ENCODE measurements at places on chromosomes 7 and 10.

DNA sequence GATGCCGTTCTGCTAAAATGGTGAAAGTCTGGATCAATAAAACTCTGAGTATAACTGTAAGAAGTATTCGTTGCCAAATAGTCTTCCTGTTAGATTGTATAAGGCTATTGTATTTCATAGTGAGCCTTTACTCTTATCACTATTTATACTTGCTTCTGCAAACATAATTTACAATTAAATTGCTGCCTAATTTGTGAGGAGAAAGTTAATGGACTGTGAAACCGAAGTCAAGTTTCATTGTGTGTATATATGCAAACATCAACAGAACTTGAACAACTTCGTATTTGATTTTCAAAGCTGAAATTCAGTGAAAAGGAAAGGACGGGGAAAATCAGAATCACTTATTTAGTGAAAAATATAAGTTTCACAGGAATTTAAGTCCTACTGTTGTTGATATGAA lies 135.9 kb upstream of the CCDC6 start:
- DNase-seq = no peak

- no peak for DNase-seq
Measured at GRCh38 chr7:69739190-69739589, 140.9 kb downstream of the AUTS2 start.

DNA sequence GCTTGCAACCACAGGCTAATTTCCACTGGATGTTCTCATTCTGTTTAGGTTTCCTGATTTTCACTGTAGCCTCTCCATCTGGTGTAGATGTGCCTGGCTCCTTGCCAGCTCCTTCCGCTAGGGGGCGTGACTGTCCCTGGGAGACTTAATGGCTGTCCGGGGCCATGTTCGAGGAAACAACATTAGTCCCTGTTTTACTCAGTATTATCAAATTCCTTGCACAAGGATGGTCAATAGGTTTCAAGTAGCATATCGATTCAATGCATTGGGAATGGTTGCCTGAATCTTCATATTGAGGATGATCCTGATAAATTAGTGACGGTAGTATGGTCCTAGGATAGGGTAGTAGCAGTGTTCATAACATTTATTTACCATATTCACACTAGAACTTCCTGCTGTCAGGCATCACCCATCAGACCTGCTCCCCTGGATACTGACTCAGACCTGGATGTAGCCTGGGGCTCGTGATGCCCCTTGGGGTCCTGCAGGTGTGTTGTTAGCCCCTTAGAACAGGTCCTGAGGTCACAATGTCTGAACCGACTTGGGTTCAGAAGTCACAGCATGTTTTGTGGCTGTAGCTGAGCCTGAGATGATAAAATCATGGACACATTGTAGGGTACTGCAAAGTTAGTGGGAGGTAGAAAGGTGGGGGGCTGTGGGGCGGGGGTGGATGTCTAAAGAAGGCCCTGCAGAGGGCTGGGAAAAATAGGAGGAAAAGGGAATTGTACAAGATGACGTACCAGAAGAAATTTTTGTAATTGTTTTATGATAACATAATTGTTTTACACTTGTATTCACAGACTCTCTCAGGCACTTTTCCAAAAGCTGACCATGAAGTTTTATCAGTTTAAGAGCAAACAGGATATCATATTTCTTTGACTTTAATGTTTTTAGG lies 8.9 kb upstream of the EXOC6 start:
- no peak for DNase-seq

- DNase-seq = no peak
Measured at GRCh38 chr10:73786512-73786885, 1.1 kb downstream of the ZSWIM8 start.

GRCh38 chr10:7184660-7185366 lies 226.0 kb downstream of the SFMBT2 start:
- DNase-seq = no peak

GRCh38 chr7:99455874-99456273 lies 10.1 kb downstream of the ATP5MF start:
- no peak for DNase-seq

- DNase-seq = no peak
Measured at GRCh38 chr7:27185854-27186667, 1.0 kb upstream of the HOXA11 start.

GRCh38 chr10:79983286-79983909 lies 34.5 kb upstream of the SFTPD start:
- DNase-seq = no peak

- no peak for DNase-seq
Measured at GRCh38 chr7:155425011-155425340, 33.0 kb upstream of the EN2 start.

- no peak for DNase-seq
Measured at GRCh38 chr7:16034353-16034752, 347.9 kb upstream of the MEOX2 start.

GRCh38 chr10:69243817-69244216 lies 23.7 kb downstream of the HKDC1 start:
- DNase-seq = no peak

- no peak for DNase-seq
Measured at GRCh38 chr7:52648872-52649271, 386.6 kb upstream of the POM121L12 start.

DNA sequence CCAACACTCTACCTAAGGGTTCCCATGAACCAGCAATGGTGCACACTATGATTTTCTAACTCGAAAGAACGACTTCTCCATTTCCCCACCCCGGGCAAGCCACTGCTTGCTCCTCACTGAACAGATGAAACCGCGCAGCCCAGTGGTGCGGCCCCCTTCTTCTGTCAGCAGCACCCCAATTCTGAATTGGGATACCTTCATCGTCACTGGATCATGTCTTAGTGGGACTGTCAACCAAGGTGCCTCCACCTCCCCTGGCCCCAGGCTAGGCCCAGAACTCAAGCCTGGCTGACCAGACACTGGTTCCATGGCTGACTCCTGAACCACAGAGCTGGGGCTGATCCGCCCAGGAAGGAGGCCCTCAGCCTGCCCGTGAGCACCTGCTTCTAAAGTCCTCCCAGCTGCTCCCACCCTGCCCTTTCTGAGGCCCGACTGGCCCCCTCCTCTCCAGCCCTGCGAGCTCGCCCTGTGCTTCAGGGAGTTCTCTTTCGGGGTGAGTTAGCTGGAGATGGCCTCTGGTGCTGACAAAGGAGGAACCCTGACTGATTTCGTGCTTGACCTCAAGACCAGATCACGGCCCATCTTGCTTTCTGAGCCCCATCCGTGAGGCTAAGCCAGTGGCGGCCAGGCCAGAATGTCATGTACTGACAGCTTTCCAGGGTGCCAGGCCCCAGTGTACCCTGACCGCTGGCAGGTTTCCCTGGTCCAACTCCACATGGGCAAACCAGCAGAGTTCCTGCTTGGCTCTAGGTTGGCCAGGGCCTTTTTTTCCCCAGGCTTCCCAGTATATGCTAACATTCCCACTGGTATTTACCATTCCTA lies 44.5 kb downstream of the FAM53B start:
- DNase-seq = no peak

GRCh38 chr7:120729245-120729644 lies 128.7 kb downstream of the TSPAN12 start:
- DNase-seq = no peak

DNA sequence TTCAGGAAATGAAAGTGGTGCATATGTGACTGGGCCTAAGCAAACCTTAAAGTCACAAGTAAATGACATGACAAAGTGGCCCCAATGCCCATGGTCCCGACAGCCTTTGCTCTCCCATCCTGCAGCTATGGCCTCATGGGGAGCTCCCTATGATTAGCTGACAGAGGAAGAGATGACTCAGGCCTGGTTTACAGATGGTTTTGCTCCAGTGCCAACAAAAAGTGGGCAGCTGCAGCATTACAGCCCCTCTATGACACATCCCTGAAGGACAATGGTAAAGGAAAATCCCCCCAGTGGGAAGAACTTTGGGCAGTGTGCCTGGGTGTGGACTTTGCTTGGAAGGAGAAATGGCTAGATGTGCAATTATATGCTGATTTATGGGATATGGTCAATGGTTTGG lies 105.1 kb upstream of the ADCY1 start:
- no peak for DNase-seq

- DNase-seq = no peak
Measured at GRCh38 chr10:2994221-2994961, 73.0 kb upstream of the PFKP start.

DNA sequence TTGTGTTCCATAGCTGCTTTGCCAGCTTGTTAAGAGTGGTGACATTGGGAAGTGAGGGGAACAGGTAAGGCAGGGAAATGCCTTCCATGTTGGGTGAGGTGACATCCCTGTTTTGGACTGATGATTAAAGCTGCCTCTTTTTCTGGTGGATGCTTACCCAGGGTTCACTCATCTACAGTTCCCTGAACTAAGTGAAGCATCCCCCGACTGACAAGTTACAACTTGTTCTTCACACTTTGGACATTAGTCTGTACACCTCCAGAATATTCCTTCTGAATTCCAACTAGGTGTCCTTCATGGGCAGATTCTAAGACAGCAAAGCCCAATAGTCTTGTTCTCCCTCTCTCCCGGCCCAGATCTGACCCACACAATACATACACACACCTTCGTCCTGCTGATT lies 63.4 kb downstream of the HDAC9 start:
- no peak for DNase-seq

DNA sequence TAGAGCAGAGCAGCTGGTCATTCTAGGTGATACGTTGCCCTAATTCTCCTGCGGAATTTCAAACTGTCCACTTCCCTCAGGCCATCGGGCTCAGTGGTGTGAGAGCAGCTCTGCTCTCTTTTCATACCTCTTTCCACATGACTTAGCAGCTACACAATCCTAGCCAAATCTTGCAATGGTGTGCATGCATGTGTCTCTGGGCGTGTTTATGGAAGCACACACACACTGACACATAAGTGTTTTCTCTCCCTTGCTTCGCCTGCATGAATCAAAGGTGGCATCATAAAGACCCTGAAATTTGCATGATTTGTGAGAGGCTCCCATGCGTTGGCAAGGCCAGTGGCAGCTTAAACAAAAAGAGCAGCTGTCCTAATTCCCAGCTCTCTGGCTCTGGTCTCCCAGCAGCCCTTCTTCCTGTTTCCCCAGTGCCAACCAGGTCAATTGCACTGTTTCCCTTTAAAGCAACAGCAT lies 1189.5 kb downstream of the GATA3 start:
- no peak for DNase-seq

DNA sequence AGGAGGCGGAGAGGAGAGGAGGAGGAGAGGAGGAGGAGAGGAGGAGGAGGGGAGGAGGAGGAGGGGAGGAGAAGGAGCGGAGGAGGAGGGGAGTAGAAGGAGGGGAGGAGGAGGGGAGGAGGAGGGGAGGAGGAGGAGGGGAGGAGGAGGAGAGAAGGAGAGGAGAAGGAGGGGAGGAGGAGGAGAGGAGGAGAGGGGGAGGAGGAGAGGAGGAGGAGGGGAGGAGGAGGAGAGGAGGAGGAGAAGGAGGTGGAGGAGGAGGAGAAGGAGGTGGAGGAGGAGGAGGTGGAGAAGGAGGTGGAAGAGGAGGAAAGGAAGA lies 15.5 kb upstream of the CRCP start:
- no peak for DNase-seq

GRCh38 chr10:9149134-9149533 lies 1094.6 kb downstream of the GATA3 start:
- no peak for DNase-seq

GRCh38 chr7:48887500-48887899 lies 36.8 kb upstream of the CDC14C start:
- DNase-seq = no peak

DNA sequence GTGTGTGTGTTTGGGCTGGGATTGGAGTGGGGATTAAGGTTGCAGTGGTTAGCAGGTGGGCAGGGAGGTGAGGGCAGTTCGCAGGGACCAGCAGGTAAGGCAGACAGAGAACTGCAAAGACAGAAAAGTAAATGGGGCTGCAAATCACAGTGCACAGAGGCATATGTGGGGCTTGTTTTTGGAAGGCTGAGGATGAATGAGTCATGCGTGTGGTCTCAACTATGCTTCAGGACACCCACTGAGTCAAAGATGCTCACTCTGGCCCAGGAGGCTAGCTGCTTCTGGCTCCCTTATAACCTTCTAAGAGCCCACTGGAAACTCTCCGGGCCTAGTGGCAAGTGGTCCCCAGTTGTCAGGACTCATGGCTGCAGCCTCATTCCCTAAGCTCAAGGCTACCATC lies 118.2 kb downstream of the ZNF248 start:
- DNase-seq = no peak

GRCh38 chr7:23458044-23458443 lies 12.2 kb downstream of the IGF2BP3 start:
- no peak for DNase-seq

- DNase-seq = no peak
Measured at GRCh38 chr7:36598054-36598674, 126.1 kb downstream of the AOAH start.

- DNase-seq = no peak
Measured at GRCh38 chr7:147524726-147525250, 1065.8 kb upstream of the C7orf33 start.

Data from left renal pelvis (tissue), 4 donors.